Osteoblast (primary cell): ENCODE measurements at places on chromosomes 6 and 20.
A peak's percentile ranks its signal among the peaks of the same experiment; 100 is the strongest.

DNA sequence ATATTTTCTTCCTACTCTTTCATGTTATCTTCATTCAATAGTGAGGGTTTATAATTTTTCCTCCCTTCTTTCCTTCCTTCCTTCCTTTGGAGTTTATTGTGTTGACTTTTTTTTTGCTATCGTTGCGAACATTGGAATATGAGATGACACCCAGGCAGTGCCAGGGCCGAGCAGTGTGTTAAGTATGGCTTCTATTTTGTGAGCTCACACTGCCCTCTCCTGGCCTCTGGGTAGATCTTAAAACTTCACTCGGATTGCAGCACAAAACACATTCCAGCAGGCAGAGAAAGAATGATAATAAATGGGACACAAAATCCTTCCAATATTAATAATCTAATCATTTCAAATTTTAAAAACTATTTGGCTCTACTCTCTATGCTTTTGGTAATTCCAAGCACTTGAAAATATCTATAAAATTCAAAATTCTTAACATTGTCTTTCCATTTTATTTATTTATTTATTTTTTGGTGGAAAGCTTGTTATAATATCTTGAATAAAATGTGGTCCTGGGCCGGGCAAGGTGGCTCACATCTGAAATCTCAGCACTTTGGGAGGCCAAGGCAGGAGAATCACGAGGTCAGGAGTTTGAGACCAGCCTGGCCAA is 147.4 kb upstream of the OLIG3 start:
- no peak overlapping the region for H3K4me3 ChIP-seq
- no peak overlapping the region for H3K27ac ChIP-seq
- peaks cover 14% of the 10 kb centered on the region for H3K4me1 ChIP-seq
- DNase-seq = peak; percentile 44
- H3K27me3 ChIP-seq = no peaks in the 10 kb centered on the region
- H3K36me3 ChIP-seq = no peaks in the 10 kb centered on the region

GRCh38 chr20:29750268-29750899 is 1507.1 kb upstream of the DEFB115 start:
- no peak for DNase-seq
- H3K27ac ChIP-seq = no peak overlapping the region
- H3K4me1 ChIP-seq = no peaks in the 10 kb centered on the region
- no peaks in the 10 kb centered on the region for H3K27me3 ChIP-seq
- no peaks in the 10 kb centered on the region for H3K36me3 ChIP-seq
- H3K4me3 ChIP-seq = no peak overlapping the region

- H3K4me1 ChIP-seq = no peaks in the 10 kb centered on the region
- H3K4me3 ChIP-seq = no peak overlapping the region
- no peaks in the 10 kb centered on the region for H3K36me3 ChIP-seq
Observed at GRCh38 chr20:33594743-33595142, 67.4 kb upstream of the C20orf144 start.

DNA sequence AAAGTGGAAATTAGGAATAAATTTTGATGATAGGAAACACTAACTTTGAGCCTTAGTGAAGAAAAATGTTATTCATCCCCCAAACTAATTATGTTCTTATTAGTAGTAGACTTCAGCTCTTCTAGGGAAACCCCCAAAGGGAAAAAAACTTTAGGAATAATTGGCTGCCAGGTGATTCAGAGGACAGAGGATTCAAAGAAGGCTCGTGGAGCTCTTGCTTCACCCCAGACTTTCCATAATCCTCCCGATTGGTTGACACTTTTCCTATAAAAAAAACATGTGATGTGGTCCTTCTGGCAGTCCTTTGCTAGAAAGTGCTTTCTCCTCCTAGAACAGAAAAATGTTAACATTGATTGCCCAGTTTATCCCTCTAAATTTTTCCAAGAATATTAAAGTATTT is 5.6 kb upstream of the CCDC170 start:
- no peak overlapping the region for H3K27ac ChIP-seq
- no peak overlapping the region for H3K4me3 ChIP-seq
- H3K27me3 ChIP-seq = no peaks in the 10 kb centered on the region
- peaks cover 10% of the 10 kb centered on the region for H3K4me1 ChIP-seq
- DNase-seq = no peak
- no peaks in the 10 kb centered on the region for H3K36me3 ChIP-seq

- no peak for DNase-seq
- no peak overlapping the region for H3K27ac ChIP-seq
- peaks cover 9% of the 10 kb centered on the region for H3K4me1 ChIP-seq
- no peak overlapping the region for H3K4me3 ChIP-seq
Observed at GRCh38 chr6:118931436-118931835, 3.5 kb downstream of the MCM9 start.

DNA sequence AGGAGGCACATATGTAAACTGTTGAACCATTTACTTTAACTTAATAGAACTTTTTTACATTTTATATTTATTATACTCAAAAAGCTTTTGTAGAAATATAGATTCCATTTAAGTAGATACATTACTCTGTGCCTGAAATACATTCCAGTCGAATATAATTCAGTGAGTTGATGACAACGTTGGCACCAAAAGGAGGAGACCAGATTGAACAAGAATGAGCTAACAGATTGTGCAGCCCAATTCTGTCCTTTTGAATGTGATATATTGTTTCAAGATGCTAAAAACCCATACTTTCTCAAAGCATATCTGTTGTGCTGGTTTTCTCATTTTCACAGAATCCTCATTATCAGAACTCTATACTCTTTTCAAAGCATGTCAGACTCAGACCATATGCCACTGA is 147.4 kb upstream of the SIM1 start:
- H3K36me3 ChIP-seq = no peaks in the 10 kb centered on the region
- DNase-seq = no peak
- no peaks in the 10 kb centered on the region for H3K4me1 ChIP-seq
- H3K27ac ChIP-seq = no peak overlapping the region

- no peaks in the 10 kb centered on the region for H3K27me3 ChIP-seq
- peak; percentile 30 for DNase-seq
- no peaks in the 10 kb centered on the region for H3K4me1 ChIP-seq
- no peak overlapping the region for H3K4me3 ChIP-seq
- no peak overlapping the region for H3K27ac ChIP-seq
- H3K36me3 ChIP-seq = peaks cover 15% of the 10 kb centered on the region
Observed at GRCh38 chr6:37485291-37485702, 14.4 kb downstream of the CCDC167 start.
